AG09309 (cell line): ENCODE measurements at places on chromosomes 12 and 14.

GRCh38 chr12:25695574-25695973 is 142.5 kb upstream of the LMNTD1 start:
- DNase-seq, result no peak

DNA sequence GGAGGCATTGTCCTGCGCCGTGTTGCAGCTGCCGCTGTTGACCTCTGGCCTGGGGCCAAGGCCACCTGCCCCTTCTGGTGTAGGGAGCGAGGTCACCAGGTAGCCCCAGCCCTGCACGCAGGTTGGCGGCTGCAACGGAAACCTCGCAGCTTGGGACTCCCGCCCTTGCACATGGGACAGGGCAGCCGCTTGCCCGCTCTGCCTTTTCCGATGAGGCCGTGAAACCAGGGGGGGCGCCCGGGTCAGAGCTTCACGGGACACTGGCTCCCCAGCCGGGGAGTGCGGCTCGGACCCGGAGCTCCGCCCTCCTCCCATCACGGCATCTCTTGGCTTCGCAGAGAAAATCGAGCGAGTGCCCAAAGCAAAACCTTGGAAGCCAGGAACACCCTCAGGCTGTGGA is 25.4 kb downstream of the DNAH10 start:
- DNase-seq, result no peak

- no peak for DNase-seq
Measured at GRCh38 chr12:25853316-25854095, 105.0 kb upstream of the RASSF8 start.

- no peak for DNase-seq
Measured at GRCh38 chr12:45260104-45260815, 44.4 kb downstream of the ANO6 start.

DNA sequence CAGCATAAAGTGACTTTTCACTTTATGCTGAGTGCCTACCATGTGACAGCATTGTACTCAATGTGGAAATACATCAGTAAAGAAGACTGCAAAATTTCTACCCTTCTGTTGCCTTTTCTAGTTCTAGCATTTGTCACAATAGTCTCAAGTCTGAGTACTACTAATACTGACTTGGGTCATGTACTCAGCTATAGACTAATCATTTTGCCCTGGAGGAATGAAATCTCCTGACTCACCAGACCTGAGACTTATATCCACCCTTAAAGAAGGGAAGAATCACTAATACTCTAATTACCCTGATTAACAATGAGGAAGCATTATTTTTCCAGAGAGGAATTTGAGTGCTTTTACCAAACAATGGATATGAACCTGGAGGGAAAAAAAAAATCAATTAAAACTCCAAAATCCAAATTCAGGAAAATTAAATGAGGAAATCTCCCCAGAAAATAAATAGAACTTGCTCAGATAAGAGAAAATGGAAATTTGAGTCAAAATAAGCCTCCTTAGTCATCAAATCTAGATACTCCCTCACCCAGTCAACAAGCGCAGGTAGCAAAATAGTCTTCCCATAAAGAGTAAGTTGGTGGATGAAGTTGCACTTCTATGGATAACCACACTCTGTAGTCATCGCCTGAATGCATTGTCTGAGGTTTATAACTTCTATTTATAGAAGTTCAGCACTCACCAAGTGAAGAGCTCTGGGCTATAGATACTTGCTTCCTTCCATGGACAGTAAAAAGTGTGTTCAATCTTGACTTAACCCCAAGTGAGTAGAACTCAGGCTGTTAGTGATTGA is 386.6 kb downstream of the SYT1 start:
- DNase-seq, result no peak

DNA sequence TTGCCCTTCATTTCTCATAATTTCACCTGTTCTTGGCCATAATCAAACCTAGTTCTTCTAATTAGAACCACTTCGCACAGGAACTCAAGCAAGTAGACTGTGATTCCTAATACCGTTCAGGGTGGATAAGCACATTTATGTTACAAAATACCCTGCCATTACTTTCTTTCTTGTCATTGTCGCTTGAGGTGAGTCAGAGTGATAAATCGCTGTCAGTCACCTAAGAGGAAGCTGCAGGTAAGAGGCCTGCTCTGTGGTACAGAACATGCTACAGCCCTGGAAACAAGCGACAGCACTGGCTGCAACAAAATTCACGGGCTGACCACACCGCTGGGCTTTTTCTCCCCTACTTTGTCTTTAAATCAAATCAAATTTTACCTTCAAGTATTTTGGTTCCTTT is 218.2 kb downstream of the ANO6 start:
- no peak for DNase-seq

DNA sequence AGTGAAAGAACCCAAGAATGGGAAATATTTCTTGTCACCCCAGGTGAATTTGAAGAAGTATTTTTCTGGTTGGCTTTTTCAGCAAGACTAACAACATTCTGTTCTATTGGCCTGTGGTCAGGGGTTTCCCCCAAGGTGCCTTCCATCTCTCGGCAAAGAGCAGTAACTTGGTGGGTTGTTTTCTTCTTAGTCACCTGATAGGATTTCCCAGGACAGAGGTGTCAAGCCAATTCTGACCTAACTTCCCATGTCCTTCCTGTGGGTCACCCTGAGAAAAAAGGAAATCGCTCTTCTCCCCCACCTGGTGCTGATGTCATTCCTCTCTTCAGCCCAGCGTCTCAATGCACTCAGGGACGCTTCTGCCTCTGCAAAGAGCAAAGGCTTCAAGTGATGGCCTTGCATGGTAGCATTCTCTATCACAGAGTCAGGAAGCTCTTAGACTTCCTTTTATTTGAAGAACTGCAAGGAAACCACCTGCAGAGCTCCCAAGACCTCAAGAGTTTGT is 16.1 kb upstream of the IFNG start:
- no peak for DNase-seq

DNA sequence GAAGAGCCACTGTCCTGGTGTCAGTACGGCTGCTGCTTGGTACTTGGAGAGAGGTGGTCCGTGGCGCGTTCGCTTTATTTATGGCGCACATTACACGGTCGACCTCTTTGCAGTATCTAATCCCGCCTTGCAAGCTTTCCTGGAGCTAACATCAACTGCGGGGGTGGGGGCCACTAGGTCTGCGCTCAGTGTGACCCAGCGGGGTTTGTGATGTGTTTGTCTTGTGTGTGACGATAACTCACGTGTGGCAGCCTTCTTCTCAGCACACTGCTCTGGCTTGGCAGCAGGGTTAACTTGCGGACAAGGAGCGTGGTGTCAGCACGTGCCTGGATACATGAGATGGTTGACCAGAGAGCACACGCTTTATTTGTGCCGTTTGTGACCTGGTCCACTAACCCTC is 122.2 kb upstream of the RTL1 start:
- no peak for DNase-seq

DNA sequence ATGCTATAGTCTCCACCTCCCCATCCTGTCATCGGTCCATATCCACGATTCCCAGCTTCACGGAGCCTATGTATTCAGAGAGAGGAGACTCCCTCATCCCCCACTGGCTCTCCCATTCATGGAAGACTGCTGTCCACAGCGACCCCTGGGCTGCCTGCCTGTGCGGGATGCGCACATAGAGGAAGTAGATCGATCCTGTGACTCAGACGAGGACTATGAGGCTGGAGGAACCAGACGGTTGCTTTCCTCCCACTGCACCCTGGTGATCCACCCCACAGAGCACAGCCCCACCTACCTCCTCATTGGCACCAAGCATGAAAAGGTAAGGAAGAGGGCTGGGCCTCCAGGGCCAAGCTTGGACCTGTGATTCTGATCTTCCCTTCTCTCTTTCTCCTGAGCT is 24.4 kb downstream of the PIGH start:
- no peak for DNase-seq

- DNase-seq, result no peak
Measured at GRCh38 chr12:29102741-29103140, 46.3 kb upstream of the FAR2 start.
